Activated CD8-positive, alpha-beta memory T cell treated with anti-CD3 and anti-CD28 coated beads for 1 hour (primary cell): ENCODE measurements at places on chromosomes 7 and 10.

GRCh38 chr10:71754562-71754961 lies 18.8 kb downstream of the VSIR start:
- no peak for DNase-seq

DNA sequence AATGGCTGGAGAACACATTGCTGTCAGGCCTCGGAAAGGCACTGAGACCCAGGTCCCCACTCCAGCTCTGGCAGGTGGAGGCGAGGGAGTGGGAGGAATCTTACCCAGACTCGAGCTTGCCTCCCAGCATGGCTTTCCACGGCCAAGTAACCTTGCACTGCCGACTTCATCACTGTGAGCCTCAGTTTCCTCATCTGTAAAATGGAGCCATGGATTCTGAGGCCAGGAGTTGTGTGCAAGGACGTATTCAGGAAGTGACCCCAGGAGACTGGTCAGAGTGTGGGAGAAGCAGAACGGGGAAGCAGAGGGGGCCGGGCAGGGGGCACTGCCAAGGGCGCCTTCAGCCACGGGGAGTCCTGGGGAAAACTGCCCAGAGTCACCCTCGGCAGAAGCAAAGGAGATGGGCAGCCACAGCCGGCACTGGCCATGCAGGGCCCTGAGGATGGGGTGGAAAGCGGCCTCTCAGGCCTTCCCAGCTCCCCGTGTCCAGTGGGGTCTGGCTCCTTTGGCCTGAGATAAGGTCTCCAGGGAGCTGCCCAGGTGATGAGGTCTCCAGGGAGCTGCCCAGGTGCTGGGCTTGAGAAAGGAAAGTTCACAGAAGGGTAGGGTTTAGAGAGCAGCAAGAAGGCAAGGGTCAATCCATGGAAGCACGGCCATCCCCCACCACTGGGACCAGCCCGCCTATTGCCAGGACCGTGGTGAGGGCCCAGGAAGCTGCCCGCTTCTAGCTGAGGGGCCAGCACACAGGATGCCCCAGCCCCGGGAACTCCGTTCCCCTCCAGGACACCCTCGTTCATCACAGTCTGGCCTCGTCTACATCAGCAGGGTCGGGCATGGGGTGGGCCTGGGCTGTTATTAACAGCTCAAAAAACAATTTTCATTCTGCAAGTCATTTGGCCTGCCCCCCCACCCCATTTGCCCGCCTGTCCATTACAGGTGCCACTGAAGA lies 34.3 kb upstream of the EN2 start:
- DNase-seq = no peak

- DNase-seq = no peak
Measured at GRCh38 chr10:119104654-119105015, 722 bp downstream of the DENND10 start.

DNA sequence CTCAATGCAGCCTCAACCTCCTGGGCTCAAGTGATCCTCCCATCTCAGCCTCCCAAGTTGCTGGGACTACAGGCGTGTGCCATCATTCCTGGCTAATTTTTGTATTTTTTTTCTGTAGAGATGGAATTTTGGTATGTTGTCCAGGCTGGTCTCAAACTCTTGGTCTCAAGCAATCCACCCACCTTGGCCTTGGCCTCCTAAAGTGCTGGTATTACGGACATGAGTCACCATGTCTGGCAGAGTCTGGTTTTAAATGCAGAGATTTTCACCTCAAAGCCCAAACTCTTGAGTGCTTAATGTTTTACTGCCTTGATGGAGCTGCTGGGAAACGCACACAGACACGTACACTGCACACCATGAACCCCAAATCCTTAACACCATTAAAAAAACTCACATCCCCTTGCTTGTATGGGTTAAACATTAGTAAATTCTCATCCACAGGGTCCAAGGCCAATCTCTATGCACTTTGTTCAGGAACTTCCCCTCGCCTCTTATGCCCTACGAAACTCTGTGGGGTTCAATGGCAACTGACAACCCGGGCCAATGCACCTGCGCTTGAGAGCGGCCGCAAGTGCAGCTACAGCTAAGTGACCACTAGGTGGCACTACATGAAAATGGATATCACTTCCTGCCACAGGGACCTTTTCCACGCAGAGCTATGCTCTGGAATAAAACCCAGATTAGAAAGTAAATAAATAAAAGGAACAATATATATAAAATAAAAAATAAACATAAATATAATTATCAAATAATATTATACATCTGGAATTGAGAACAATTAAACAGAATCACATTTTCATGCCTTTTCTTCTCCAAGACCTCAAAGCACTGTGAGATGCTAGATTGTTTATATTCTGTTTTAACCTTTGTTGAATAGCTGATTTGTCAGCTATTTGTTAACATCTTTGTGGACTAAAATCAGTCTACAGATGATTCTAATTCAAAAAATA lies 66.9 kb upstream of the AFAP1L2 start:
- peak; percentile 25 for DNase-seq

GRCh38 chr7:96670338-96671289 lies 39.0 kb downstream of the SEM1 start:
- DNase-seq = no peak

GRCh38 chr10:133364645-133365431 lies 7.0 kb upstream of the FUOM start:
- DNase-seq = no peak

DNA sequence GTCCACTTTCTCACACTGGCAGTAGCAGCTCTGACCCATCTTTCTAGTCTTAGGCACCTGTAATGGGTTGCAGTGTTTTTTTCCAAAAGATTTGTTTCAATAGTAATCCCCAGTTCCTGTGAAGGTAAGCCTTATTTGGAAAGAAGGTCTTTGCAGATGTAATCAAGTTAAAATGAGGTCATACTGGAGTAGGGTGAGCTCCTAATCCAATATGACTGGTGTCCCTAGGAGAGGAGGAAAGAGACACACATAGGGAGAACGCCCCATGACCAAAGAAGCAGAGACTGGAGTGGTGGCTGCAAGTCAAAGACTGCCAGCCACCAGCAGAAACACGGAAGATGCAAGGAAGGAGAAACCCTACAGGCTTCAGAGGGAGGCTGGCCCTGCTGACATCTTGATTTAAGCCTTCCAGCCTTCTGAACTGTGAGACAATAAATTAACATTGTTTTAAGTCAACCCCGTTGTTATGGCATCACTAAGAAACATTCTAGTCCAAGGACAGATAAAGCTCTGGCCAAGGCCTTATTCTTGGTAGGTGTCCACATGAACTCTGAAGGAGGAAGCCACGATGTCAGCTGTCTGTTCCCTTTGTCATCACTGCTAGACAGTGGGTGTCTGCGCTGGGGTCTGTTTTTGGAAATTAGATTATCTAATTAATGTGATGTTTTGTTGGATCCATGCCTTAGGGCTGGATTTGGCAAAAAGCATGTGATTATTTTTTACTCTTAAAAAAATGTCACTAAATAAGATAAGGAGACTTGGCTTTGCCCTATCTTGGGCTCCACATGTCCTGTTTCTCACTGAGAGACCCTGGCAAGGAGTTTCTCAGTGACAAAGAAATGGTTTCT lies 214.9 kb downstream of the KCNMA1 start:
- DNase-seq = no peak

- no peak for DNase-seq
Measured at GRCh38 chr10:30883116-30883515, 148.5 kb downstream of the ZNF438 start.

DNA sequence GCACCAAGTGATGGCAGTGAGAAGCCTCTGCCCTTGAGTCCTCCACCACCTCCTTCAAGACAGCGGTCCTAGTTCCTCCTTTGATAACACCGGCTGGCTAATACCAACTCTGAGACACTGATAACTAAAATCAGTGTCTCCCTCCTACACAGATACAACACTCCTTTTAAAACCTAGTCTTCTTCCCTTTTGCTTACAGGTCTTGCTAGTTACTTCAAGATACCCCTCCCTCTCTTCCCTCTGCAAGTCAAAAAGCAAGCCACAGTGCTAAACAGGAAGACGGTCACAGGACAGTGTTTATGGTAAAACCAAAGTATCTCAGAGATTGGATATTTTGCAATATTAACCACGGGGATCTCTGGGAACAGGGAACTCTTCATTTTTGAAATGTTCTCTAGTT lies 4.6 kb downstream of the AKR1B1 start:
- no peak for DNase-seq

- no peak for DNase-seq
Measured at GRCh38 chr10:99926925-99927720, 82.6 kb downstream of the DNMBP start.

GRCh38 chr7:26631601-26632000 lies 232.8 kb downstream of the SKAP2 start:
- DNase-seq = no peak

GRCh38 chr10:116838143-116838725 lies 11.1 kb upstream of the ENO4 start:
- DNase-seq = no peak

DNA sequence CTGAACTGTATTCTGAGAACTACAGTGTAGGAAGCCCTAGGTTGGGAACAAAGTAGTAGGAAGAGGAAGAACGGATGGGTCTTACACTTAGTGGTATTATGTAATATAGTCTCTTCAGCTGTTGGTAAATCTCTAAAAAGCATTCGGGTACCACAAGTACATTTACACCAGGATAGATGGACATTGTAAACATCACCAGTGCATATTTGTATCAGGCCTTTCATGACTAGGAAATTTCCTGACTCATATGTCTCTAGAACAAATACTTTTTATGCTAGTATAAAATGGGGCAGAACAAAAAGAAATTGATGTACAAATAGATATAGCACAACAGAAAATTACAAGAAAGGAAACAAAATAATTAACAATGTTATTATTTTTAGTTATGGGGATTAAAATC lies 21.5 kb upstream of the OR6B1 start:
- DNase-seq = no peak

DNA sequence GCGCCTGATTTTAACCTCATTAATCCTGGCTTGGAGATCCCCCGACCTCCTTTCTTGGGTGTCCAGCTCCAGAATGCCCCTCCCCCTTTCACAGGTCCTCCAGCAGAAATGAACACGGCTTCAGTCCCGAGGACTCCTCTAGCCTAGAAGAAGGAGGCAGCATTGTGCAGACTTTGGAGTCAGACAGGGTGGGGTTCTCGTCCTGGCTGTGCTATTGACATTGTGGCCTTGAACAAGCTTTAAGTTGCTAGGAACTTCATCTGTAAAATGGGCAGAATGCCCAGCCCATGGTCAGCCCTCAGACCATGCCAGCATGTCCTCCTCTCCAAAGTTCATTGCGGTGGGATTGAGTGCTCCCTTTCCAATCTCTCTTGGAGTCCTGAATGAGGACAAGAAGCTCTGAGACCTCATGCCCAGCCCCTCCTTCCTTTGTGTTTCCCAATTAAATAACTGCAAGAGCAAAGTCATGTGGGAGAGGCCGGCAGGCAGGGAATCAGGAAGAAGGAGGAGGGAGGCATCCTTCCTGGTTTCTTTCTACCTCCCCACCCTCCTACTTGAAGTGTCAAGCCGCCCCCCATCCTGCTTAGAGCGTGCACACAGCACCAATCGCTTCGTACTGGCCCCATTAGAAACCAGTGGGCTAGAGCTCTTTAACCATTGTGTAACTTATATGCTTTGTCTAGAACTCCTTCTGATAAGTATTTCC lies 86.4 kb downstream of the RBM20 start:
- no peak for DNase-seq

GRCh38 chr10:99612167-99612831 lies 7.9 kb downstream of the SLC25A28 start:
- DNase-seq = no peak

DNA sequence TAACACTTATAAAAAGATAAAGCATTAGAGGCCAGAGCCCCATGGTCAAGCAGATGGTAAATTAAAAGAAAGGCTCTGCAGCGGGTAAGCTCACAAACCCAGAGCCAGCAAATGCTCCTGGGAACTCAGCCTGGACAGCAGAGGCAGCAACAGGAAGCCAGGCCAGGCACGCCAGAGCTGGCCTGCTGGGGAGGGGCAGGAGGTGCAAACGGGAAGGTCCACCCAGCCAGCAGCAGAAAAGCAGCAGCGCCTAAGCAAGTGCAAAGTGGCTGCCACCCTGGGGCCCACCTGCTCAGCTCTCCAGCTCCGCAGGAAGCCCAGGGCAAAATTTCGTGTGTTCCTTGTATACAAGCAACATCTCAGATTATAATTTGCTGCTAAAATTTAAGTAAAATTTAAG lies 82.7 kb upstream of the GPR22 start:
- no peak for DNase-seq

- no peak for DNase-seq
Measured at GRCh38 chr7:1033546-1034145, 10.7 kb upstream of the GPR146 start.

- no peak for DNase-seq
Measured at GRCh38 chr10:120492346-120492745, 35.3 kb downstream of the PLPP4 start.

- no peak for DNase-seq
Measured at GRCh38 chr10:124482236-124482800, 20.7 kb downstream of the LHPP start.

GRCh38 chr7:43054052-43054722 lies 58.3 kb upstream of the HECW1 start:
- no peak for DNase-seq

- no peak for DNase-seq
Measured at GRCh38 chr10:21924511-21924910, 79.0 kb downstream of the DNAJC1 start.

- no peak for DNase-seq
Measured at GRCh38 chr7:96901822-96902445, 103.4 kb upstream of the DLX6 start.

GRCh38 chr10:70976063-70976695 lies 87.8 kb upstream of the PCBD1 start:
- no peak for DNase-seq

DNA sequence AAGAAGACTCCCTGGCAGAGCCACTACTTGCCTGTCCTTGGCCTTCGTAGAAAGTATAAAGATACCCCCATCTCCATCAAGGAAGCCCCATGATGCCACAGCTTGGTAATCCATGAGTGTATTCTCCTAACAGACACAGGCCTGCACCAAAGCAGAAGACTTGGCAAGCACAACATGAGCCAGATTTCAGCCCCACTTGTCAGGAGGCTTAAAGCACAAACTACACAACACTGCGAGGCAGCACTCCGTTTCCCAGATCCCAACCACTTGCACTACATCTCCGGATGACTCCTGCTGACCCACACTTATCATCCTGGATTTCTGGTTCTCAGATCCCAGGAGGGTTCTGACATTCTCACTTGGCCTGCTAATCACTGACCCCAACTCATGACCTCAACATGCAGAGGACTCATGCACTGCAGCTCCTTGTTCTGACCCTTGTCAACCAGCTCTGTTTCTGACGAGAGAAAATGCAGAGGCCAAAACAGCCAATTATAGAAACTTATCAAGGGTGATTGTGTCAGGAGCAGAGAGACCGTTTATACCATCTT lies 100.8 kb downstream of the RELN start:
- DNase-seq = no peak
